ENCODE measurements at places on chromosomes 2 and 18.

- DNase-seq: no peak
Measured at GRCh38 chr2:147826278-147827087, 18.3 kb upstream of the ACVR2A start.

- DNase-seq: no peak
Measured at GRCh38 chr2:239692362-239692851, 291.6 kb upstream of the HDAC4 start.

- no peak for DNase-seq
Measured at GRCh38 chr2:75495862-75496261, 64.9 kb downstream of the EVA1A start.

- no peak for DNase-seq
Measured at GRCh38 chr2:30927465-30928075, 120.3 kb upstream of the CAPN13 start.

GRCh38 chr2:171540437-171540836 lies 18.2 kb downstream of the CYBRD1 start:
- no peak for DNase-seq
